Adipocyte (in vitro differentiated cells): ENCODE measurements at places on chromosomes 3 and 15.
A peak's percentile ranks its signal among the peaks of the same experiment; 100 is the strongest.

DNA sequence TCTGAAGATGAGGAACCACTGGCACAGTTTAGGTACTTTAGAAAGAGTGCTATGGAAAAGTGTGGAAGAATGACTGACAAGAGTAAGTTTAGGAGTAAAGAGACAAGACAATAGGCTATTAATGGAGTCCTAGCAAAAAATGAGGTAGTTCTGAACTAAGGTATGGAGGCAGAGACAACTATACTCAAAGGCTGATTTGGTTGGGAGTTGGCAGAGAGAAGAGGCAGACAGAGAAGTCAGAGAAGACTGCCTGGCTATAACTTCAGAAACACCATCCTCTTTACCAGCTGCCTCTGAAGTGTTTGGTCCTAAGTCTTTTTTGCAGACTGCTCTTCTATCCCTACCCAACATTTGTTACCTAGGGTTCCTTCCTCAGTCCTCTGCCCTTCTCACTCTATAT lies 19.2 kb downstream of the DYNC1LI1 start:
- no peak for DNase-seq

GRCh38 chr15:101255615-101256241 lies 3.9 kb upstream of the CHSY1 start:
- DNase-seq, result no peak

DNA sequence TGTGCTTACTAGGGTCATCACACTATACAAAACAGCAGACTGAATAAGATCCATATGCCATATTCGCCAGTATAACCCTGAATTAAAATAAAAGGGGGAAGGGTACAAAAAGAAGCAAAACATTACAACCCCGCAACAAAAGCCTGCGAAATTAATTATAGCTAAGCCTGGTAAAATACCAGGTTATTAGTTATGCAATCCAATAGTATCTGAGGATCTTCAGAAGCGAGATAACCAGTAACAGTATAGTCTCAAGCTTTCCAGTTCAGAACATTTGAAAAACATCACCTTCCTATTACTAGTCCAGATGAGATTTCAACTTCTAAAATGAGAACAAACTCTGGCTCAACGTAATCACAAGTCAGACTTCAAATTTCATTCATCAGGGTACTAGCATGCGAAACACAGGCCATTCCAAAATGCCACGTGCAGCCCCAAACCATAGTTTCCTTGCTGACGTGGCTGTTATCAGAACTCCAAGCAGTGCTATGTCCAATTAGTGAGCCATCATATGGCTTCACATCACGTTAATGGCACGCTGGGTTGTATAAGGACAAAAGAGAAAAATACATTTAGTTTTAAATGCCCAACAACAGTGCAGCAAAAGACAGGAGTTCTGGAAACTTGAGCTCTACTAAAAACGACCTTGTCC lies 1.1 kb downstream of the SSR3 start:
- peak; percentile 84 for DNase-seq

DNA sequence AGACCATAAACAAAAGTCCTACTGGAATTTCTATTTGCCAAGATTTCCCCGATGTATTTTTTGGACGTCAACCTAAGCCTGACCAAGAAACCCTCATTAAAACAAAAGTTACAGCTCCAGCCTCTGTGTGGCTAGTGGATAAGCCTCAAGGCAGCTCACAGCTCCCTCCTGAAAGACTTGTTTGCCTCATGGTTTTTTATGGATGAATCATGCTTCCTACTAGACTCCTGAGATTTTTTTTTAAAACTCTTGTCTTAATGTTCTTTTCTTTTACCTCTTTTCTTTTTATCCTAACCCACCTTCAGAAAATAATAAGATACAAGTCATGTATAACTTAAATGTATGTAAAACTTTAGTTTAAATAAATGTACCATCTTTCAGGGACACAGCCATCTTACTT lies 52.4 kb downstream of the SUCNR1 start:
- DNase-seq, result peak; percentile 75

- DNase-seq, result no peak
These were observed 200.8 kb upstream of the STRIT1 start for GRCh38 chr3:155494332-155494731.

GRCh38 chr15:41703120-41703519 lies 42.9 kb downstream of the MGA start:
- DNase-seq, result no peak

DNA sequence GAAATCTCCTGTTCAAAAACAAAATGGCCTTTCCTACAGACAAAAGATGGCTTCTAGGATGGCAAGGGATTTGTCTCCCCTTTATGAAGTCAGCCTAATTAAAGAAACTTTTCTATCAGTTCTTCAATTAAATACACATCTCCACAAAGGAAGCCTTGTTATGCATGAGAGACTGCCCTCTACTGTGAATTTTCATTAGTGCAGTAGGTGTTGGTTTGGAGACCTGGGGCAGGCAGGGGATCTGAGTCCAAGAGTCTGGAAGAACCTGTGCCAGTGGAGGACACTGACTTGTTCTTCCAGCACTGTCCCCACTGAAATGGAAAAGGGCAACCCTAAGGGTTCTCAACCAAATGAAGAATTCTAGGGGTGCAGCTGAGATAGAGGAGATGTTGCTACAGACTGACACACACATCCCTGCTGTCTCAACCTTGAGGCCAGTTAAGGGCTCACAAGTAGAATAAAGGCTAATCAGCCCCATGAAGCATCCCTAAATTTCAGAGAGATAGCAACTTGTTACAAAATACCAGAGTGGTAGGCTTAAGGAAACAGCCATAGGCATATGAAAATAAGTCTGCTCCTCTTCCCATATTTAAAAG lies 174.0 kb upstream of the PRICKLE2 start:
- peak; percentile 86 for DNase-seq

DNA sequence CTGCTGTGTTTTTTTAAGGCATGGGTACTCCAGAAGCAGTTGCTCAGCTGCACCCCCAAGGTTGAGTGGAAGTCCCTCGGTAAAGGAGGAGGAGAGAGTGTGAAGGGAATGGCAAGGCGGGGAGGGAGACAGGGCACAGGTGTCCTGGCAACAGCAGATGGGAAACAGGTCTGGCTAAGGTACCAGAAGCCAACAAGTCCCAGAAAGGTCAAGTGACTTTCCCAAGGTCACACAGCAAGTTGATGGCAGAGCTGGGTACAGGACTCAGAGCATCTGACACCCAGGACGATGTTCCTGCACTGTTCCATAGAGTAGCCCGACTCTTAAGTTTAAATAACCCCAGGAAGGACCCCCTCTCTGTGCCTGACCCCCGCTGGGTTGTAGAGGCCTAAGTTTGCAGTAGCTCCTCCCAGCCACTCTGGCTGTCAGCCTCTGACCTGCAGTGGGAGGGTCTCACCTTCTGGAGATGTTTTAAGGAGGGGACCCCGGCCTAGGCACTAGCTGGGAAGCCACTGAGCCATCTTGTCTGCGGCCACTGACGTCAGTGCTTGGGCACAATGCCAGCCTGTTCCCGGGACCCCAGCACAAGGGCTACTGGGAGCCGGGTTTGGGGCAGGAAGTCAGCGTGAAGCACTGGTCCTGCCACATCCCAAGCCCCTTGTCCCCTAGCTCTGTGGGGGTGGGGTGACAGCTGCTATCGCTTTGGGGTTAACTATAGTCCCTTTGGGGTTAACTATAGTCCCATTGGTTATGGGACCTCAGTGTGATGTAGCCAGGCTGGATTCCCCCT lies 10.5 kb downstream of the CSK start:
- DNase-seq, result no peak

DNA sequence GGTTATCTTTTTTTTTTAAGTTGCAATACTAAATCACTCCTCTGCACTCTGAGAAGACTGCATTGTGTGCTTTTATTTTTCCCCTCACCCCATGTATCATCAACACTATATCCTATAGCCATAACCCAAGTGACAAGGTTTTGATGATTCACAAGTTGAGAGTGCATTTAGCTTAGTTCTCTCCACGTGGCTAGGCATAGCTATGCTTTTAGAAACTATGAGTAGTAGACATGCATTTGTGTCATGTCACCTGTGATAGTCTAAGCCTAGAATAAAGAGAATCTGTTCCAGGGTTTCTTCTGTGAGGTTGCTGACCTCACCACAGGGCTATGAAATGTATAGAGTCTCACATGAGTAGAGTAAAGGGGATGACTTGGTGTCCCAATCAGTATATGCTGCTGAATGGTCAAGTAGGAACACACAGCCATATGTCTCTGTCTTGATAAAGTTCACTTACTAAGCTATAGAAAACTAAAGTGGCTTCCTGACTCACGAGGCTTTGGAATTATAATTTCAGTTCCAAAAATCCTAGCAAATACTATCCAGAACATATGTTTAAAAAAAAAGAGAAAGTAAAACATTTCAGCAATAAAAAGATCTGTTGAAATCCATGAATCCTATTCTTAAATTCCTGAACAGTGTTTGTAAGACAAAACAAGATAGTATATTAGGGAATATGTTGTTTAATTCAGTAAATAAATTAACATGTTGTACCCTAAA lies 206.3 kb downstream of the LSAMP start:
- DNase-seq, result no peak

DNA sequence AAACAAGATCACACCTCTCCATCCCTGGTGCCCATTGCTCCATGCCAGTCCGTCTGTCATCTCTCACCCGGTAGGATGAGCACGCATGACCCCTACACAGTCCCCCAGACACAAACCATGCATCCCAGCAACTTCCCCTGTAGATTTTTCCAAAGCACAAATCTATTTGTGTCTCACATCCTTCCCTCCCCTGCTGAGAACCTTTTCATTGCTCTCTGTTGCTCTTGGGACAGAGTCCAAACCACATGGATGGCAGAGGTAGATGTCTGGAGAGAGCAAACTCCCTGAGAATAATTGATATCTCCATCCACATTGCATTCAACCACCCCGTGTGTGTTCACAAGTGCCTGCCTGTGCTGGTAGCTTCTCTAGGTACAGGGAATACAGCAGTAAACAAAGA lies 29.9 kb upstream of the LRTM1 start:
- DNase-seq, result no peak

- DNase-seq, result no peak
These were observed 30.5 kb upstream of the RAB6B start for GRCh38 chr3:133925960-133926735.

DNA sequence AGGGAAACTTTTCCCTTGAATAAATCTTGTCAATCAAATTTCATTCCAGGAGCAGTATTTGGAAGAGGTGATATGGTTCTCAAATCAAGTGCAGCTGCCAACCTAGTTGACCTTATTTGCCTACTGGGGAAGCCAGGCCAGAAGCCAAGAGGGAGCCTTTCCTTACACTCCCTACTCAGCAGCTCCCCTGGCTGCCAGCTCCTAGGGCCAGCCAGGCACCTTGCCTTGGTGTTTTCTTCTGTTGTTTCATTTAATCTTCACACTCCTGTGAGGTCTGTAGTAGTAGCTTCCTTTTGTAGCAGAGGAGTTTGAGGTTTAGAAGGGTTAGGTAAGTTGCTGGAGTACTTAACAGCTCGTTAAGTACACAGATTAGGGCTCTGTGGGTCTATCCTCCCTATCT lies 22.6 kb downstream of the MKRN2OS start:
- no peak for DNase-seq

DNA sequence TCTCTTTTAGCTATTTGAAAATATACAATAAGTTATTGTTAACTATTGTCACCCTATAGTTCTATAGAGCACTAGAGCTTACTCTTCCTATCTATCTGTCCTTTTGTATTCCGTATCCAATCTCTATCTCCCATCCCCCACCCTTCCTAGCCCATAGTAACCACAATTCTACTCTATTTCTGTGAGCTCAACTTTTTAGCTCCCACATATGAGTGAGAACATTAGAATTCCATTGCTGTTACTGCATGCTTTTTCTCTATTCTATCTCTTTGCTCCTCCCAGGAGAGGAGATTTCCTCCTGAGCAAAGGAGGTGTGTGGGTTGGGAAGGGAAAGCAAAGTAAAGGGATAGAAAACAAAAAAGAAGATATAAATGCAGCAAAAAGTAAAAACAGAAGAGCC lies 105.6 kb upstream of the SLC4A7 start:
- DNase-seq, result peak; percentile 30

DNA sequence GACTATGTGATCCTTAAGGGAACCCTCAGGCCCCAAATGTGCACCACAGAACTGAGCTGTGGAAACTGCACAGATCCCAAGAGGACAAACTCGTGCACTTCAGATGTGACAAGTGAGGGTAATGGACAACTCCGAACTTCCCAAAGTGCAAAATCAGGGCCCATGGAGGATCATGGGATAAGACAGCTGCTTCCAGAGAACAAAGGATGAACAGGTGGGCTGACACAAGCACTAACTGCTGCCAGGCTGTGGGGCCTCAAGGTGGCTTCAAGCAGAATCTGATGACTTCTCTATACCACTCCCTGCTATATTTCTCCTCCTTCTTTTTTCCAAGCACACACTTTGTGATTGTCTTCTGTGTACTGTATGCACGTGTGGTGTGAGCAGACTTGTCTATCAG lies 5.4 kb downstream of the TARS3 start:
- no peak for DNase-seq

DNA sequence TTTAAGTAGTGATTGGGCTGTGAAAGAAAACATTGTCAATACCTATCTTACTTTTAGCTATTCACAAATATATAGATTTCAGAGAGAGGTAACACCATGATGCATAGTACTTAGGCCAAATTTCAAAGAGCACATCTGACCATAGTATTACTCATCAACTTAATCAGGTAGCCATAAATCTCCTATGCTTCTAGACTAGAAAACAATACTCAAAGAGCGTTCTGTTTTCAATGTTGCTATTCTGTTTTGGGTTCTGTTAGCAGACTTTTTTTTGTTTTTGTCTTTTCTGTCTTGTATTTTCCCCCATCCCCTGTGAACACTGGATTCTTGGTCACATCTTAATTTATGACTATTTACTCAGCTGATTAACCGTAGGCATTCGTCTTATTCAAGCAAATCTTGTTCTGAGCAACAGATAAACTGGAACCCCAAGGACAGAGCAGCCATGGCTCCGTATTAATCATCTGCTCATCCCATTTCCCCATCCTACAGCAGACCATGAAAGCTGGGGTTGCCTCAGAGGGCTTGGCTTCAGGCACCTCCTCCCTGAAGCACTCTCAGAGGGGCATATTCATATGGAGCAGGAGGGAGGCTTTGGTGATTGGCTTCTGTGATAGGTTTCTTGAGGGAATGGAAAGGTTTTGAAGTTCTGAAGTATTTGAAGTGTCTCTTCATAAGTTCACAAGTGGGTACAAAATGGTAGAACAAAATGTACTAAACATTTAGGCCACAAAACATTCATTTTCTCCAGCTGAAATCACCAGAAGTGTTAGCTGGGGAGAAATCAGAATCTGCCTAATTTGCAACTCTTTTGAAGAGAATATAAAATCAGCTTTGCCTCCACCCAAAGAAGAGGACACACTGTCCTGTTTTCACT lies 105.3 kb downstream of the TNIK start:
- DNase-seq, result no peak

DNA sequence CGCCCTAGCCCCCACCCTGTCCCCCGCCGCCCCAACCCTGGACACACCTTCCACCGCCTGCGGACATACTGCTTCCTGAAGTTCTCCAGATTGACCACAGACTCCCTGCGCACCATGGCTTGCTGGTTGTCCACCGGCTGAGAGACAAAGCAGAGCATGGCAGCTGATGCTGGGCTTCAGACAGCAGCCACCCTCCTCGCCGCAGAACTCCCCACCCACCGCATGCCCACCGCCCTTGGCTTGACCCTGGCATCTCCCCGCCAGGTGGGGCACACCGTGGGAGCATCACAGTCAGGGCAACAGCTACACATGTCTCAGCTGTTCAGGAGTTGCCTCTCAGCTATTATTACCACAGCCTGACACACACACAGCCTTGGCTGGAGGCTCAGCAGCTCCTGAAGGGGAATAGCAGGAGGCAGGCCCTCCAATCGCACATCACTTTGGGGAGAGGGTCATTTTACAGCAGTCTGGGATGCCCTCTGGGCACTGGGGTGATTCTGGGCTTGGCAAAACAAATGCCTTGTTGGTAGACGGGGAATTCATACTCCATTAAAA lies 78.4 kb upstream of the HERC1 start:
- DNase-seq, result no peak
